ENCODE measurements at places on chromosomes 5 and 9.

- no peak for DNase-seq
These were observed 75.9 kb downstream of the RAD23B start for GRCh38 chr9:107358986-107359385.

DNA sequence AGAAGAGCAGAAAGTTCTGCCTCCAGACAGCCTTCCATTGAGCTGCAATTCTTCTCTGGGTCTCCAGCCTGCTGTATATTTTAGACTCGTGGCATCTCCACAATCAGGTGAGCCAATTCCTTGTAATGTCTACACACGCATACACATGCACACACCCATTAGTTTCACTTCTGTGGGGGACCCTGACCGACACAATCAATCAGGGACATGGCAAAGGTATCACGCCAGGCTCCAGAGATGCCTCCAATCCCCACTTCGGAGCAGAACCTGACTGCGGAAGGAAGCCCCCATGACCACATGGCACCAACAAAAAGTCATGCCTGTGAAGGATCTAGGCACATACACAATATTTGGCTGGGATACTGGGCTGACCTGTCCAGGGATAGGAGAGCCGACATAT, 21.4 kb downstream of the SEMA4D start:
- no peak for DNase-seq

DNA sequence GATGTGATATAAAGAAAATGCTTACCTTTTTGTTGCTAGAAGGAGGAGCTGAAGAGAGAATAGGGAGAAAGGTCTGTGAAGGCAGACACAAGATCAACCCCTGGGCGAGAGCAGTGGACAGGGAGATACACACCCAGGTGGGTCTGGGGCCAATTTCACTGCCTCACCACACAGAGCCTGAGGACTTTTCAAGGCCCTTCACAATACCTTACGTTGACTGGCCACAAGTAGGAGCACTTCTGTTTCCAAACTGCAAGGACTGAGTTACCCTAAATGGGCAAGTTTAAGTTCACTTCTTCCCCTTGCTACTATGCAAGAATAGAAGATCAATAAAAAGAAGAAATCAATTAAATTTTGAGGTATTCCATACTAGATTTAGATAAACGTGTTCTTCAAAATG, 174.5 kb upstream of the SLC12A2 start:
- DNase-seq: no peak

GRCh38 chr9:77210116-77210515, 32.8 kb downstream of the VPS13A start:
- DNase-seq: no peak

DNA sequence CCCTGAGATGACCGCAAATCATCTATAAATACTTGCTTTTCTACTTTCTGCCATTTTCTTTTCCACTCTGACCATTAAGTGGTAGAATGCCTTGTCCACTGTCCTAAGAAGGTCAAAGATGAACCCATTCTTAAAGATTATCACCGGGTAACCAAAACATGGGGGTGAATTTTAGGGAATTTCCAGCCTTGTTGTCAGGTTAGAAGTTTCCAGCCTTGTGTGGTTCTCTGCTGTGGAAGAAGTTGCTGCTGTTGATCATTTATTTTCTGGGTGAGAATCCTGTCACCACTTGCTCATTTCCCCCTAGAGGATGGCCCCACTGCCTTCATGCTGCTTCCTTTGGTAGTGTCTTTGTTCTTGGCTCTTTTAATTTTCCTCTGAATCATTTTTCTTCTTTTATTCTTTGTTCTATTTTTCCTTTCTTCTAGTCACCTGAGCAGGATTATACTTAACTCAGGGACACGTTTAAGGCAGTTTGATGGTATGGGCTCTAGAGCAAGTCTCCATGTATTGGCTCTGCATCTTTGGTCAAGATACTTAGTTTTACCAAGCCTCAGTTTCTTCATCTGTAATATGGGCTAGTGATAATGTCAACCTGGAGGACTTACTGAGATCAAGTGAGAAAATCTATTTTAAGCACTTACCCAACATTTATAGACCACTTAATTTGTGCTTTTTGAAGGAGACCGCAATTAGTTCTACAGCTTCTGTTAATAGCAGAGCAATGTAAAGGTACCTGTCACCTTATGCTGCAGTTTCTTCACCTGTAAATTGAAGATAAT, 266.2 kb downstream of the ARHGAP26 start:
- DNase-seq: no peak

GRCh38 chr5:24188216-24188925, 456.4 kb downstream of the CDH10 start:
- DNase-seq: no peak

DNA sequence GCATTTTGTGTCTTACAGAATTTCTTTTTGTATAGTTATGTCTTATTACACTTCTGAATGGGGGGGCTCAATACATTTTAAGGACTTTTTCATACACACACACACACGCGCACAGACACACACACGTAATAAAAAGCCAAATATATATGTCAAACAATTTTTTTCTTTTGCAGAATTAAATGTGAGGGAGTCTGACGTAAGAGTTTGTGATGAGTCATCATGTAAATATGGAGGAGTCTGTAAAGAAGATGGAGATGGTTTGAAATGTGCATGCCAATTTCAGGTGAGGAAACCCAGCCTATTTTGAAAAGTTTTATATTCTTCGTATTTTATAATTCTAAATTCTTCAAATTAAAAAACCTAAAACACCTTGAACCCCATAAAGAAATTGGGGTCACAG, 25.6 kb downstream of the TMEFF1 start:
- no peak for DNase-seq

GRCh38 chr9:83649515-83649914, 26.6 kb downstream of the IDNK start:
- DNase-seq: no peak

DNA sequence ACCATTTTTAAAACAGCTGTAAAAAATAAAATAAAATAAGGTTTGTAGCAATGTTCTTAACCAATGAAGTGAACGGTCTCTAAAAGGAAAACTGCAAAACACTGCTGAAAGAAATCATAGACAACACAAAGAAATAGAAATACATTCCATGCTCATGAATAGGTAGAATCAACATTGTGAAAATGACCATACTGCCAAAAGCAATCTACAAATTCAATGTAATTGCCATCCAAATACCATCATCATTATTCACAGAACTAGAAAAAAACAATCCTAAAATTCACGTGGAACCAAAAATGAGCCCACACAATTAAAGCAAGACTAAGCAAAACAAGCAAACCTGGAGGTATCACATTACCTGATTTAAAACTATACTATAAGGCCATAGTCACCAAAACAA, 67.6 kb upstream of the RGMB start:
- no peak for DNase-seq

GRCh38 chr9:134088063-134088725, 20.4 kb upstream of the BRD3 start:
- no peak for DNase-seq

GRCh38 chr5:160363211-160363610, 7.2 kb downstream of the C1QTNF2 start:
- no peak for DNase-seq

All from activated CD4-positive, alpha-beta T cell treated with anti-CD3 and anti-CD28 coated beads for 1 hour (primary cell).